ENCODE measurements at places on chromosomes 2 and 18.

- no peak for DNase-seq
Observed at GRCh38 chr2:98357849-98358248, 11.6 kb downstream of the CNGA3 start.

GRCh38 chr2:232976666-232977437 lies 36.2 kb downstream of the NGEF start:
- no peak for DNase-seq

DNA sequence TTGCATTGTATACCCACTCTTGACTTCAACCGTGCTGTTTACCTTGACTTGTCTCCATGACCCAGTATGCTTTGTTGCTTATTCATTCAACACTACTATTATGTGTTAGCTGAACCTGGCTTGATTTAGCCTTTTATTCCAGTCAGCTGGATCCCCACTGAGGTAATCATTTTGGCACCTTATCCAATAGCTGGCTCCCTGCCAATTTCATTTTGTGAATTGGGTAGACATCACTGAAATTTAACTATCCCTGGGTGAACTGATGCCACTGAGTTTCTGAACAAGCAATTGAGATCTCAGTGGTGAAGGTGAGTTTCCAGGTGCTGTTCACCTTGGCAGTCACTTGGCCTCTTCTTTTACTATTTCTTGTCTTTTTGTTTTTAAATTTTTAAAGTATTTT lies 584.3 kb downstream of the ADCYAP1 start:
- DNase-seq: no peak

DNA sequence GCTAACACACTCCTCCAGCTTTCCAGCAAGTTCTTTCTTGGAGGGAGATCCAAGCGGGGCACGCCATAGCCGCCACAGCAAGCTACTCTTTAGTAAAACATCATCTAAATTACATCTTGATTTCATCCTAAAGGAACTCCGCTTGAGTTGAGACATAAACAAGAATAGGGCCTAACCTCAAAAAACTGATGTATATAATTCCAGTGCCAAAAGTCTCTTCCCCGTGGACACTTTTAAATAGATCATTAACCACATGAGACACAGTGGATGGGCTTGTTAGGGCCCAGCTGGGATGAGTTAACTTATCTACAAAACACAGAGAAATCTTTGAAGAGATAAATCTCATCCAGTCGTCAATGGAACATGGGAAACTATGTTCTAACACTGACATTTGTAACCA lies 20.8 kb upstream of the MLPH start:
- peak; percentile 40 for DNase-seq

GRCh38 chr18:54607213-54608027 lies 16.4 kb downstream of the DYNAP start:
- no peak for DNase-seq

DNA sequence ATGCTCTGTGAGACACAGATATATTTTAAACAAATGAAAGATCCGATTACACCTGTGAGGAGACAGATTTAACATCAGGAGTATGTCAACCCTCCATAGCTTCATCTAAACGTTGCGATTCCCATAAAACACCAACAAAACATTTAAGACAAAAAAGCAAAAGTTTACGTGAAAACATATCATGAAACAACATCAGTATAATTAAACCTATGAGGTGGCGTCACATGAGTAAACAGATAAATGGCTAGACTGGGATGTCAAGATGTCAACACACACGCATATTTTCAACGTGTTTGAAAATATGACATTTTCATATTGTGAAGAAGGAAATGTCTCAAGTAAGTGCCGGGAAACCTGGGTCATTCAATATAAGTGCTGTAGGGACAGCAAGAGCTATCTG lies 25.5 kb upstream of the GPC1 start:
- no peak for DNase-seq

GRCh38 chr2:52956766-52957165 lies 810.8 kb upstream of the CHAC2 start:
- DNase-seq: no peak

DNA sequence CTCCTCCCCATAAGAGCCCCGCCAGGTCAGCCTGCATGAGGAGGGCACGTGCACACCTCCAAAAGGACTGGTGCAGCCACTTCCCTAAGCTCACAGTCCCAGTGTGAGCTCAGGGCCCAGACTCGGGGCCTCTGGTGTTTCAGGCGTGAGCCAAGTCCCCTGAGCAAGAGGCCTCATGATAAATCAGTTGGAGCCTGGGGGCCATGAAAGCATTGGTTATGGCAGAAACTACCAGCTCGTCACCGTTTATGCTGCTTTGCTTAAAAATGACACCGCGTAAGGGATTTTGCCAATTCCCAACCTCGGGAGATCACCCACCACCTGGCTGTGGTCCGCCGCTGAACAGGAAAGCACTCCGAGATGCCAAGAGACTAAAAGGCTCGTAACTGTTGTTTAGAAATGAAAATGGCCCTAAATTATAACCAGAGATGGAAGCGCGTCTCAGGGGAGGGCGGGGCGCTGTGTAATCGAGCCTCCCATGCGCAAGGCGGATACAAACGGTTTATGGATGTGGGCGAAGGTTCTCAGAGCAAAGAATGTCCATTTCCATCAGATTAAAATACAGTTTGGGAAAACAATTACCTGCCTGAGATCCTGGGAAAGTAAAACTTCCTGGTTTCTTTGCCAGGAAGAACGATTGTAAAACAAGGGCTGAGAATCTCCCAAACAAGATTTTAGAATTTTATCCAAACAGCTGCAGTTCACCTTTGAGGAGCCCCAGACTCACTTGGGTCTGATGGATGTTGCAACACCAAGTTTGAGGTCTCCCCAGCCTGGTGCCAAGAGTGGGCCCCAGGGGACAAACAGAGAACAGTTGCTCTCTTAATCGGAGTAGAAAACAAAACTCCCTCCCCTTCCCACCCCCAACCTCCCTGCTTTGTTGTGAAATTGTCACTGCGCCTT lies 141.4 kb downstream of the BCL2 start:
- DNase-seq: no peak

DNA sequence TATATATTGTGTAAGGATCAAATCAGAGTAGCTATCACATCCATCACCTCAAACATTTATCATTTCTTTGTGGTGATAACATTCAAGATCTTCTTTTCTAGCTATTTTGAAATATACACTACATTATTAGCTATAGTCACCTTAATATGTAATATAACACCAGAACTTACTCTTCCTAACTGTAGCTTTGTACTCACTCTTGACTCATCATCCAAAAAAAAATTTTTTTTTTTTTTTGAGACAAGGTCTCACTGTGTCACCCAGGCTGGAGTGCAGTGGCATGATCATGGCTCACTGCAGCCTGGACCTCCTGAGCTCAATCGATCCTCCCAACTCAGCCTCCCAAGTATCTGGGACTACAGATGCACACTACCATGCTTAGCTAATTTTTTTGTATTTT lies 153.3 kb downstream of the EML6 start:
- no peak for DNase-seq

- no peak for DNase-seq
Observed at GRCh38 chr2:98461498-98462049, 16.9 kb downstream of the INPP4A start.

DNA sequence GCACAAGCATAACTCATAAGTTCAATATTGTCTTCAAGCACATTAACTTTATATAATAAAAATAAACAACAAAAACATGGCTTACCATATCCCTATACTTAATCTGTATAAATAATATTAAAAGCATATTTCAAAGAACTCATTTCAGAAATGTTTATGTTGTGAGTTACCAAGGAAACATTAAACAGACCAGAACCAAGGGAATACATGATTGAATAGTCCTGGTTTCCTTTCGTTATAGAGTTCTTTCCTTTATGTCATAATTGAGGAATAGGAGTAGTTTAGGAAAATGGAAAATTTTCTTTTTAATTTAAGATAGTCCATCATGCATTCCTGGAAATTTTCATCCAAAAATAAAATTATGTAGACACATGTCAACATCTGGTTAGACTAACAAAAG lies 343.0 kb downstream of the ERBB4 start:
- no peak for DNase-seq

GRCh38 chr2:189486237-189486770 lies 45.0 kb downstream of the WDR75 start:
- DNase-seq: no peak

DNA sequence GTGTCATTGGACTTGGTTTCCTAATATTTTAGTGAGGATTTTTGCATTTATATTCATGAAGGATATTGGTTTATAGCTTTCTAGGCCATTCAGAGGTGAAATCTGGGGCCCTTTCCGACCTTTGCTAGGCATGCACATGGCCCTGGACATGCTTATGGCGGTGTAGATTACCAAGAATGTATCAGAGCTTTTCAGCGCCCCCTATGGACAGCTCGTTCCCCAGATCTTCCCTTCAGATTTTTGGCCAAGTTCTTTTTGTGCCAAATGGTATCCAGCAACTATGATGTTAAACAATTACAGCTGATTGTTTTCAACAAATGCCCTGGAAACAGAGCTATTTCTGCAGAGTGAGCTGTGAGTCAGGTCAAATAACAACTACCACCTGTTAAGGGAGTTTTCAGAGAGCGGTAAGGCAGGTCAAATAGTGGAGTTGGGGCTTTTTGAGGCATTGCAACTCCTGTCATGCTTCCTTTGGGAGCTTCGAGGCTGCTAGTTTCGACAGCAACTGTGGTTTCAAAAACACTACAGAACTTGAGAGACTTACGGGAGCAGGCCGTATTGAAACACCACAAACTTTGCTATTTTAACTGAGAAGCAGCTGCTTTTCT lies 188.3 kb downstream of the ZNF516 start:
- no peak for DNase-seq

DNA sequence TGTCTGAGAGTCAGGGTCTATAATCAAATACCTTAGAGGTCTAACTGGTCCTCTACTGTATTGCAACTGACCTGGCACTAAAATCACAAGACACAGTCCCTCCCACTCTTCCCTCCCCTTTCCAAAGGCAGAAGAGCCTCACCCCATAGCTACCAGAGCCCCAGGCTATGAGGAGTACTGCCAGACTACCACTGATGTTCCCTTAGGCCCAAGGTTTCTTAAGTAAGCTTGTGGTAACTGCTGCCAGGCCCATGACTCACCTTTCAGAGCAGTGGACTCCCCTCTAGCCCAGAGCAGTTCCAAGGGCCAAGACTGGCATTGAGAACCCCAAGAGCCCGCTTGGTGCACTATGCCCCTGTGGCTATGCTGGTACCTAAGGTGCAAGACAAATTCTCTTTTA lies 1193.4 kb downstream of the DSC3 start:
- no peak for DNase-seq

GRCh38 chr18:36128530-36128870 lies 640 bp downstream of the SLC39A6 start:
- peak; percentile 30 for DNase-seq

DNA sequence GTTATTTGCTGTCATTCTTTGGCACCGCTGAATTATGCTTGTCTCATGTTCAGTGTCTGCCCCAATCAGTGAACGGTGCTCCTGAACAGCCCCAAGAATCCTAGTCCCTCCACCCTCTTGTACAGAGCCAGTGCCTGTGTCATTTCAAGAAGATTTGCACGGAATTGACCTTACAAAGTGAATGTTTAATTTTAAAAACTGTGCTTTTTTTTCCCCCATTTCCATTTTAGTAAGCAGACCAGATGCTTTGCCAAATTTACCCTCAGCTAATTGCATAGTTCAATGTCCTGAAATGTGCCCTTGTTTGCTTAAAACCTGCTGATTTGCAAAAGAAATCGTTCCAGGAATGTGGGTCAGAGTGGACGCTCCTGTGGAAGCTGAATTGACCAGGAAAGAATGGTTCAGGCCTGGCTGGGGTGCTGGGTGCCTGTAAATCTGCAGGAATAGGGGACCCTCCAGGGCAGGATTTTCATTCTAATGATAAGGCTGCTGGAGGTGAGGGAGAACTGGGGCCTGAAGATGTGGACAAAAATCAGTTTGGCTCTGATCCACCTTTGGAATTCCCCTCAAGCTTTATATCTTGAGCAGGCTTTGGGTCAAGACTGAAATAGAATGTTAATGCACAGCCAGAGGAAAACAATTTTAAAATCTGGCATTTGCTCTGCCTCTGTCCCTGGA lies 20.1 kb downstream of the TMEM17 start:
- DNase-seq: peak; percentile 34

- DNase-seq: no peak
Observed at GRCh38 chr2:5367321-5367720, 324.9 kb upstream of the SOX11 start.

DNA sequence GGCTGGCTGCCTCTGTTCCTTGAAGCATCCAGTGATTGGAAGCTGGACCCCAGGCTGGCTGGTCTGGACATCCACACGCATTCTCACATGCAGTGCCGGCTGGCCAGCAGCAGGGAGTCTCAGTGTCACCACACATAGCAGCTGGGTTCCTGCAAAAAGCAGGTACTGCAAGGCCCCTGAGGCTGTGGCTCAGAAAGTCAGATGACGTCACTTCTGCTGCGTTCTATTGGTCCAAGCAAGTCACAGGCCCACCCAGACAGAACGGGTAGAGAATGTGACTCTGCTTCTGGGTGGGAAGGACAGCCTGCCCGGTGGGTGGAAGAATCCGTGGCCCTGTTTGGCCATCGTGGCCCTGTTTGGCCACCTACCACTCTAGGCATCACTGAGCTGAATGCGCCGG lies 51.3 kb upstream of the SPP2 start:
- DNase-seq: no peak

DNA sequence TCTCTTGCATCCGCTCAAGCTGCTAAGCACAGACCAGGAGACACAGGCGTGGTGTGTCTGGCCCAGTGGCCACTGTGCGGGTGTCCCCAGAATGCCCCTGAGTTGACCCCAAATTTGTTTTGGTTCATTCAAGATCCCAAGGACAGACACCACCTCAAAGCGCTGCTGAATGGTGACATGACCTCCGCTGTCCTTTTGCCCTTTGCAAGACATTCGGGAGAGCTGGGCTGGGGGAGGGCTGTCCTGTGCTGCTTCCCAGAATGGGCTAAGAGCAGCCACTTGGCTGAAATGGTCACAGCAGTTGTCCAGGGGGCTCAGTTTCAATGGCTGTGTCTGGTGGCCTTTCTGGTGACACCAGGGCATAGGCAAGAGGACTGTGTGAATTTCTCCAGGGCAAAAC lies 84.1 kb downstream of the SMIM21 start:
- DNase-seq: no peak

GRCh38 chr2:105645938-105646773 lies 98.6 kb upstream of the NCK2 start:
- no peak for DNase-seq

- no peak for DNase-seq
Observed at GRCh38 chr2:48626047-48626446, 8.4 kb downstream of the GTF2A1L start.

- DNase-seq: no peak
Observed at GRCh38 chr2:154408786-154409185, 289.7 kb upstream of the KCNJ3 start.

- no peak for DNase-seq
Observed at GRCh38 chr2:52775674-52776073, 991.9 kb upstream of the CHAC2 start.

DNA sequence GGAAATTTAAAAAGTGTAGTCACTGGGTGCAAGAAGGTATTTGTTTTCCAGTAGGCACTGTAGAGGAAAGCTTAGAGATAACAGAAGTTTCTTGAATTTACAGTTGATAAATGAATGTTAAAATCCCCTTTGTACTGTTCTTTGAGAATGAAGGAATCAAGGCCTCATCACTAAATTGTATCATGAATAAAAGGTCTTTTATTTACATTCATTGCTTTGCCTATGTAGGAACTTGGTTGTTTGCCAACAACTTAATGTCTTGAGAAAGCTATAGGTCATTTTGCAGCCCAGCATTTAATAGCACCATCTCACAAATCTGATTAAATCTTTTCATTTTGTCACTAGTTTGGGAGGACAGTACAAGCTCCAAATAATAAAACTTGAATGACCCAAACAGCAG lies 213.9 kb upstream of the ITGA4 start:
- DNase-seq: no peak

Measured in fibroblast of skin of back (primary cell).